ENCODE measurements at places on chromosomes 2 and 18.

DNA sequence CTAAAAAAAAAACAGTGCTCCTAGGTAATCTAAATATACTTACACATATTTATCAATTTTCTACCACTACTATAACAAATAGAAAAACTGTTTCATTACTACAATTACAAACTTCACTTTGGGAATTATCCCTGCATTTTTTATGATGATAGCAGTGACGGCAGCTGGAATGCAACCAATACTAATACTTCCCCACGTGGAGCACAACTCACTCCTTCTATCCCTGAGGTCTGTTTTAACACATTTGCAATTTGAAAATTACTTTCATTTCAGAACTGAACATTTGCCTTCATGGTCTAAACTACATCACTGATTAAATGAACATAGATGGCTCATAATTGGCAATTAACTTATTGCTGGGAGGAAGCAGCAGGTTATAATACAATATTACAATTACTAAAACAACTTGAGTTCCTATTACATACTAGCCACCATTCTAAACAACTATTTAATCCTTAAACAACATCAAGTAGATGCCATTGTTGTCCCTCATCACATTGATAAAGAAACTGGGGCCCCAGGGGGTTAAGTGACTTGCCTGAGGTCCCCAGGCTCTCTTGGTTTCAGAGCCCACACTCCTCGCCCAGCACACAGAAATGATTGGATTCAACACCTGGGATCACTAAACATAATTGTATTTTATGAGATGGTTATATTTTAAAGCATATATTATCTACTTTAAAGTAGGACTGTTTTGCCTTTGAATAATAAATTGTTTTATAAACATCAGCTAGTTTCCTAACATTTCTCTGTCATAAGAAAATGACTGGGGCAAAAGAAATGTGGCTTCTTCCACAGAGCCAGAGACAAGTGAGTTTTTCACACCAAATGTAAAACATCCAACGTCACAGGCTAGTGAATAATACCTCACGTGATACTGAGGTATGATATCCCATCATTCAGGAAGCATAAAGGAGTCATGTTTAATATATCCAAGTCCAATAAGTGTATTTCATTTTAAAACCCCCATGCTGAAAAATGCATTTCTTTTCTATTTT lies 6.2 kb downstream of the COLEC12 start:
- DNase-seq, result no peak

DNA sequence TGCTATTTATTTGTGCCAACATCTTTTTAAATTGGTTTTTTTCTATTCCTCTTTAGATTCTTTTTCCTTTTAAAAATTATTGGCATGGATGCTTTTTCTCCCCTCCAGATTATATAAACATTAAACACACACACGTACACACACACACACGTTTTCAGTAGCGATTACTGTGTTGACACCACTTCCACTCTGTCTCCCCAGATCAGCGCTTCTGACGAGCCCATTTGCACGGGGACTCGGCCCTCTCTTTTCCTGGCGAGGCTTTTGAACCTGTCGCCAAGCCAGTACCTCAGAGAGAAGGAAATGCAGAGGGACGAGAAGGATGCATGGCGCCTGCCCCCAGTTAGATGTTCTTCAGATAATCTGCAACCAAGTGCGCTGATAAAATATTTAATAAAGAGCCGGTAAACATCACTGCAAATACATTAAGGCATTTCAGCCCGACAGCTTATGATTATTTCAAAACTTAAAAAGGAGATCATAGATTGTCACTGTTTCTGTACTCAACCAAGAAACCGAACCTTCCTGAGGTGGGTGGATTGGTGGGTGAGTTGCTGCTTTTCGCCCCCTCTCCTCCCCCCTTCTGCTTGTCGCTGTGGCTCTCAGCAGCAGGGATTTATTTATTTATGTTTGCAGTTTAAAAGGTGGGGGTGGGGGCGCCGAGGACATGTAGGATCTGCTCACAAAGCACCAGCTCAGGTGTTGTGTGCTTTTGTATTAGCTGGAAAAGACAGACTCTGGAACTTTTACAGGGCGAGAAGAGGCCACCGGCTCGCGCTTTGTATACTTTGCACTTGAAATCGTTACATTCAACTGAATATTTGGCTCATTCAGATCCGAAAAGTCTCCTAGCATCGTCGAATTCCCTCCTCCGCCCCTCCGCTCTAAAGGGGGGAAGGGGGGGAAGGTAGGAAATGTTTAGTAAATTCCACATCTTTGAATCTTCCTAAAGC lies 787 bp upstream of the TBR1 start:
- DNase-seq, result no peak

DNA sequence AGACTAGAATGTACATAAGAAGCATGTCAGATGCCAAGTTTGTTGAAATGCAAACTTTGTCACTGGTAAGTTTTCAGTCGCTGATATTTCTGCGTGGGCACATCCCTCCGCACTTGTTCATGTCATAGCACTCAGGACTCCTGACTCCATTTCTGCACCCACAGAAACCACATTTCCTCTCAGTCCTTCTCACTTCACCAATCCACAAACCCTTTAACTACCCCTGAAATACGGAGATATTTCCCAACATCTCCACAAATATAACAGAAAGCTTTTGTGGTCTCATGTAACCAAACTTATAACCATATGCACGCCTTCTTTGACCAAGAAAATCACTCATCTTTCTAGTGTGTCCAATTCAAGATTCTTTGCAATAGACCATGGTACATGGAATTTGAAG lies 276.9 kb upstream of the ERBB4 start:
- no peak for DNase-seq

DNA sequence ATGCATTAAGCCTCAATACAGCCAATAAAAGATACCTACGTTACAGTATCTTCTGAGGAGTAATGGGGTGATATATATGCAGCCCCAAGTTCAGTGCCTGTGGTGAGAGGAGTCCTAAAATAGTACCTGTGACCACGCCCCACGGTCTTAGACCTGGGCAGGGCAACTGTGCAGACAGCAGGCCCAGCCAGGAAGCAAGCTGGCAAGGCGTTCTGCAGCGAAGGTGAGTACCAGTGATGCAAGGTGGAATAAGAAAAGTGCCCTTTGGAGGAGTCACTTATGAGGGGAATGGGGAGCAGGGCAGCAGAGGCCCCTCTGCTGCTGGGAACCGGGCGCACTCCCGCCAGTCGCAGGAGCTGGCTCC lies 12.7 kb upstream of the MAP3K2 start:
- no peak for DNase-seq

GRCh38 chr18:69490072-69490471 lies 89.4 kb downstream of the DOK6 start:
- no peak for DNase-seq

- DNase-seq, result no peak
Measured at GRCh38 chr2:120651818-120652217, 83.8 kb upstream of the GLI2 start.

GRCh38 chr18:39453882-39454281 lies 1888.3 kb upstream of the CELF4 start:
- peak; percentile 77 for DNase-seq

- DNase-seq, result no peak
Measured at GRCh38 chr2:29117636-29118303, 2.6 kb downstream of the CLIP4 start.

- DNase-seq, result no peak
Measured at GRCh38 chr2:17759805-17760204, 5.9 kb downstream of the GEN1 start.

DNA sequence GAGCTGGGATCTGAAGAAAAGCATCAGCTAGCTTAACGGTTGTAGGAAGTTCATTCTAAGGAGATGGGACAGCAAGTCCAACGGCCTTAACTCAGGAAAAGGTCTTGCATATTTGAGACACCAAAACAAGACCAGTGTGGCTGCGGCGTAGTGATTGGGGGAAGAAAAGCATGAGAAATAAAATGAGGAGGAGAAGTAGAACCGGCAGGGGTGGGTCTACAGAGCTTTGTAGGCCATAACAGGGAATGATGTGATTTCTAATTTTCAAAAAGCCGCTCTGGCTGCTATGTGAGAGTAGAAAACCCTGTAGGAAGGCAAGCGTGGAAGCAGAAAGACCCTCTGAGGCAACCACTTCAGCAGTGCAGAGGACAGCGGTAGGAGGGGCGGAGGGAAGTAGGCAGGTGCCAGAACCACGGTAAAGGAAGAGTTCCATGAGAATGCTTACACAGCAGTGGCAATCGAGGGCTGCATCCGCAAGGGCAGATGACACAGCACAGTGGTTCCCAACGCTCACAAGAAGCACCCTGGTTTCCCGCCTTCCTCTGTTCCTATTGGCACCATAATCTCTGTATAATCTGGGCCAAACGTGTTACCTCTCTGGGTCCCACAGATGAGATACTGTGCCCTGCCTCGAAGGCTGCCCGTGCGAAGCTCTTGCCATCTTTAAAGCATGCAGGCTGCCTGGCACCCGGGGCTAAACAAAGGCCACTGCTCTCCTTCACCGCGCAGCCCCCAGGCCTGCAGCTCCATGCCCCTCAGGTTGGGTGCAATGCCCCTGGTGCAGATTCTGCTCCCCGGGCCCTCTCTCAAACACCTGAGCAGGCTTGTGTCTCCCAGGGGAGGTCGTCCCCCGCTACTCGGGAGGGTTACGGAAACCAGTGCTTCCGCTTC lies 795 bp downstream of the ANKRD39 start:
- DNase-seq, result no peak

GRCh38 chr18:70931942-70932814 lies 643.3 kb downstream of the SOCS6 start:
- no peak for DNase-seq

GRCh38 chr2:31236433-31237205 lies 2.7 kb downstream of the EHD3 start:
- DNase-seq, result no peak

DNA sequence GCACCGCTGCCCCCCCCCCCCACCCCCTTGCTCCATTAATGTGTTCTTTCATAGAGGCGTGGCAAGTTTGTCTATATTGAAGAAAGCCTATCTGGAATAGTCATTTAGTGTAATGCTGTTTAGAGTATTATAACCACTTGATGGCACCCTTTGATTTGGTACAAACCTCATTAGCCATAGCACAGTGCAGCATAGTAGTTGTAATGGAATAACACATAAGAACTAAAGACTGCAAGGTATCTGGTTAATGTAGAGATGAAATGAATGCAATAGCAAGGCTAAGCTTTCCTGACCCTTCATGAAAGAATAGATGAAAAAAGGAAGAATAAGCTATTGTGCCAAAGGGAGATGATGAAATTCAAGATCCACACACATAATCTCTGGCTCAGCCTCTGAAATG lies 81.9 kb downstream of the EHBP1 start:
- no peak for DNase-seq

DNA sequence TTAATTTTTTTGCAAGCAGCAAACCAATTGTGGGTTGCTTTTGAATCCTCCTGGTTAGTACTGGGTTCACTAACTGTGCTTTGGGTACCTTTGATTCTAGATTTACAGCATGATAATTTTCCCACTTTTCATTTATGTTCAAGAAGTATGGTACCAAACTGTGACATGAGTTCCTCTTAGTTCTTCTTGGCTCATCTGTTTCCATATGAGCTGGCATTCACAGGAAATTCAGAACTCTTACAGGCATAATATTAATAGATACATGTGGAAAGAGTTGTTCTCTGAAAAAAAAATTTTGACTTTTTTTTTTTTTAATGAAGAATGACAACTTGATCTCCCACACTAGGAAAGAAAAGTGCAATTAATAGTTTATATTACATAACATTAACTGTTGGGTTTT lies 59.4 kb downstream of the FMNL2 start:
- DNase-seq, result no peak

GRCh38 chr2:28359222-28360057 lies 33.2 kb upstream of the FOSL2 start:
- no peak for DNase-seq

DNA sequence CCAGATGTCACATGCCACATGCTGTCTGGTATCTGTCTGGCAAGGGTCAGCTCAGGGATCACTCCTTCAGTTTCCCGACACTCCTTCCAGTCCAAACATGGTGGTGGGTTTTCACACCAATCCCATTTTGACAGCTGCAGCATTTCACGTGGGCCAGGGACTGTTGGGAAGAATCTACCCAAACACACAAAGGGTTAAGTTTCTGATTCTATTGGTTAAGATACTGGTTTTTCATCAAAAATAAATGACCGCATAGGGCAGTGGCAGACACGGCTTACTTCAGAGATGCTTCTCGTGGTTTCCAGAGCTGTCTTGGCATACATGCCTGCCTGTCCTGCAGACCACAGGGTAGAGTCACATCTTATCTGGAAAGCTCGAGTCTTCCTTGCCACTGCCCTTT lies 79.7 kb downstream of the PSMG2 start:
- no peak for DNase-seq

GRCh38 chr2:207810200-207810788 lies 40.6 kb upstream of the FZD5 start:
- DNase-seq, result no peak

GRCh38 chr18:8688216-8688800 lies 17.0 kb upstream of the MTCL1 start:
- no peak for DNase-seq
